Smooth muscle cell of trachea (primary cell): ENCODE measurements at places on chromosomes 2 and 18. TPM values are rescaled to one million over a fixed set of nuclear protein-coding genes. Genes with fewer than 3 reads are reported as not detected.

PRKAG3 gene
- 0.15 and 0.50 TPM in 2 replicates for total RNA-seq

MPP4 gene
- total RNA-seq: 0.73 and 0.99 TPM in 2 replicates

CLHC1 gene
- 8.9 and 13.5 TPM in 2 replicates for total RNA-seq

CTNNA2 gene
- total RNA-seq: under 0.01 TPM in 1 of 2 replicates, not detected in the other

PROC gene
- not detected in 2 replicates for total RNA-seq
